Psoas muscle (tissue), 8 donors: ENCODE measurements at places on chromosomes 16 and 17.
A peak's percentile ranks its signal among the peaks of the same experiment; 100 is the strongest.

DNA sequence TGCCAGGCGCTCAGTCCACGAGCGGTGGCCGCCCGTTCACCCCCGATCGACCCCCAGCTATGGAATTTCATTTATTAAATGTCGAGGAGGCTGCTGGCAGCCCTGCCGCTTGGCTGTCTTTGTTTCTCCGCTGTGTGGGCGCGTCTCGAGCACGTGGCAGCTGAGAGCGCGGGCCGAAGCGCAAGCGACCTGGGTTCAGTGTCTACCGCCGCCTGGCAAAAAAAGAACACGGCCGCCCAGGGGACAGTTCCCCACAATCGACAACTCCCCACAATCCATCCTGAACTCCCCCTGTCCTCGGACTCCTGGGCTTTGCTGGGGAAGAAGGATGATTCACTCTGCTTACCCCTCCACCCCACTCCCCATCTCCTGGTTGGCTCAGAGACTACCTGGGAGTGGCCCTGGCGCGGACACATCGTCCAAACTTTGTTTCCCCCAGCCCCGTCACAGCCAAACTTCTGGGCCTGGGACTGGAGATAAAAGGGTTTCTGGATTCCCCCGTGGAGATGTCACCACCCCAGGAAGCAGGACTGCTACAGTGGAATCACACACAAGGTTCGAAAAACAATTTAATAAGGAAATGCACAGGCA lies 1.7 kb upstream of the ANKRD13B start:
- DNase-seq, result peak; percentile 75

DNA sequence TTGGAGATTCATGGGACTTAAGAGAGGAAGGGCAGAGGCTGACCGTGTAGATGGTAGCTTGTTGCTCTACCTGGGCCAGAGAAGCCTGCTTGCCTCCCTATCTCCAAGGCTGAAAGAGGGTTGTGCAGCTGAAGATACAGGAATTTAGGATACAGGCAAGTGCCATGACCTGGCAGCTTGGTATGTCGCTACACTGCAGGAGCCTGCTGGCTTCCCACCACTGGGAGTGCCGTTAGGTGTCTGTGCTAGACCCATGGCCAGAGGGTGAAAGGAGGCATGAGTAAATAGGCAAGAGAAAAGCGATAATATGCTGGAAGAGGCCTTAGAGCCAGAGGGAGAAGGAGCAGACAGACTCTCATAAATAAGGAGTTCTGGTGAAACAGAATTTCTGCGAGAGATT lies 10.6 kb downstream of the NAA60 start:
- DNase-seq, result no peak

DNA sequence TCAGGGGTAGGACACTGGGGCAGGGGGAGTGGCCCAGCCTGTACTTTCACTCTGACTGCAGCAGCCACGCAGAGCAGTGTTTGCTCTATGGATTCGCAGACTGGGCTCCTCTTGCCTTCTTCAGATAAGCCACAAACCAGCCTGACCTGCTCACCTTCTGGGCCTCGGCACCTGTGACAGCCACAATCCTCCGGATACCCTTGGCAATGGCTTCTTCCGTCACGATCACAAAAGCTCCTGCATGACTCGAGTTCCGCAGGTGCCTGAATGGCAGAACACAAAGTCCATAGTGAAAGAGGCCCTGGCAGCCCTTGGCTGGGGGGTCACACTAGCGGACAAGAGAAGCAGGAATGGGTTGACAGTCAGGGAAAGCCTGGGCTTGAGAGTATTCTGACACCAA lies 3.8 kb upstream of the EXOSC6 start:
- DNase-seq, result no peak

GRCh38 chr16:72833969-72834368 lies 214.0 kb downstream of the ZFHX3 start:
- no peak for DNase-seq

- peak; percentile 69 for DNase-seq
Measured at GRCh38 chr17:82246365-82247181, 17.7 kb downstream of the SLC16A3 start.

DNA sequence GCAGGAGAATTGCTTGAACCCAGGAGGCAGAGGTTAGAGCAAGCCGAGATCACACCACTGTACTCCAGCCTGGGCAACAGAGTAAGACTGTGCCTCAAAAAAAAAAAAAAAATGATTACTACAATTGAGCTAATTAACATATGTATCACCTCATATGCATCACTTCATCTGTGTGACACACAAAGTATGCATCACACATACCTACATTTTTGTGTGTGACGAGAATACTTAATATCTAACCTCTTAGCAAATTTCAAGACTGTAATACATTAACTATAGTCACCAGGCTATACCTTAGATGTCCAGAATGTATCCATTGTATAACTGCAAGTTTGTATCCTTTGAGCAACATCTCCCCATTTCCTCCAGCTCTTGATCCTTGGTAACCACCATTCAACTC lies 214.2 kb upstream of the MON1B start:
- DNase-seq, result no peak

DNA sequence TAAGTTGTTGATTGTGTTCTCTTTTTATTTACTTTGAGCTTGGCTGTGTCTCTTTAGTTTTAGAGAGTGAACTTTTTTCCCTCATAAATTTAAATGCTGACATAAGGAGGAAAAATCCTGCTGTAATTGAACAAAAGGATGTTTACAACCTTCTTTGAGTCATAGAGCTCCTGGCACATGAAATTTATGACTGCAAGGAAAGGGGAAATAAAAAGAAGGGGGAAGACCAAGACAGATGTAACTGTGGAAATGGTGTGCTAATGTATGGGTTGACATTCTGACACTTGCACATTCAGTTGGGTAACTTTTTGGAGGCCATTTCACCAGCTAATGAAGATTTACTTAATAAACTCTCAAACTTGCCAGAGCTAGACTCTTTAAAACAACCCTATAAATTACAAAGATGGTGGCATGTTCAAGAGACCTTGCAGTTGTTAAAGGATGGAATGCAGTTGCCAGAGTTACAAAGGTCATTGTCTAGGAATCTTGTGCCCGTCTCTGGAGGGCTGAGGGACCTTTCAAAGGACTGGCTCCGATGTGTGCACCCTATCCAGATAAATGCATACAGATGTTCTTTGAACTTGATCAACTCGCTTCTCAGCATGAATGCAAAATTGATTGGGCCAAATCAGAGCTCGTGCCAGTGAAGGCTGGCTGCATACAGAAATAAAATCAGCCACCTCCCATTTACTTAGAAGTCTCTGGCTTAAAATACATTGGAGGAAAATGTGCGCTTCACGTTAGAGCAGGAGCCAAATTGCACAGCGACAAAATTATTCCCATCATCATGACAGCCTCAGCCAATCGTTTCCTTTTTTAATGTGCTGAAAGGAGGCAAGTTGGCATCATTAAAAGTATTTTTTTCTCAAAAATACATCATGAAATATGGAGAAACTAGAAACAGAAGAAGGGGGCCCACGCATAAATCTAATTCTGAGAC lies 289.0 kb upstream of the XYLT1 start:
- no peak for DNase-seq

DNA sequence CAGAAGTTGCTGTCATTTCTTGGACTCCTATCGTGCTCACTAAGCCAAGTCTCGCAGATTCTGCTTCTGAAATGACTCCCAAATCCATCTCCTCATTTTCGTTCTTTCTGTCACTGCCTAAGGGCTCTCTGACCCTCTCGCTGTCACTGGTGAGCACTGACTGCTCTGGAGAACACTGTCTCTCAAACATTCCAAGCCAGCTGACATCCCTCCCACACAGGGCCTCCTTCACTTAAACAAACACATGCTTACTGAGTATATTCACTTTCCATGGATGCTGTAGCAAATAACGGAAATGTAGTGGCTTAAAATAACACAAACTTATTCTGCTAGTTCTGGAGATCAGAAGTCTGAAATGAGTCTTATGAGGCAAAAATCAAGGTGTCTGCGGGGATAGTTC lies 18.8 kb downstream of the CACNG1 start:
- no peak for DNase-seq

GRCh38 chr17:18381158-18381952 lies 3.8 kb downstream of the EVPLL start:
- DNase-seq, result no peak

DNA sequence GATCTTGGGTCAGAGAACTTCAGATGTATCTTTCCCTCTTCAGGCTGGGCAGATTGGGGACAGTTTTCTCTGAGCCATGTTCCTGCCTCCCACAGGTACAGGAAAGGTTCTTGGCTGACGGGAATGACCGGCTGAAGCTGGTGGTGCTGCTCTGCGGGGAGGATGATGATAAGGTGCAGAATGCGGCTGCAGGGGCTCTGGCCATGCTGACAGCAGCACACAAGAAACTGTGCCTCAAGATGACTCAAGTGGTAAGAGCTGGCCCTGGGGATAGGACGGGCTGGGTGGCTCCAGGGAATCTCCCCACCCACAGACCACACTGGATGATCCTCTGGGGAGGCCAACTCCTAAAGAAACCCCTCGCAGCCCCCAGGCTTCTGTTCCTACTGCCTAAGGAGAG lies 10.9 kb downstream of the SLC35G3 start:
- DNase-seq, result no peak

DNA sequence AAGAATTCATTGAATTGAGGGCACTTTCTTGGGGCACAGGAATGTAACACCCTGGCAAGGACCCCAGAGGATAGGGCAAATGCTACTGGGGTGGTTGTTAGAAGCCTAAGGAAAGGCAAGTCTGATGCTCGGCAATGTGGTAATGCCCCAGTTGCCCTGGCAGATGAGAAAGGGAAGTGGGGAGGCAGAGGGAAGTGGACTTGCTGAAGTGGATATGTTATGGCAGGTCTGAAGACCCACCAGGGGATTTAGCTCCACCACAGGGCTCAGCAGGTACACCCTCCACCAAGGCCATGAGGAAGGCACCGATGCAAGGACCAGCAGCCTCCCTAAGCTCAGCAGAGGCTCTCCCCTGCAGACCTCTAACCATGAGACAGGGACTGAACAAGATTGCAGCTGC lies 184.8 kb downstream of the IRX5 start:
- DNase-seq, result no peak

DNA sequence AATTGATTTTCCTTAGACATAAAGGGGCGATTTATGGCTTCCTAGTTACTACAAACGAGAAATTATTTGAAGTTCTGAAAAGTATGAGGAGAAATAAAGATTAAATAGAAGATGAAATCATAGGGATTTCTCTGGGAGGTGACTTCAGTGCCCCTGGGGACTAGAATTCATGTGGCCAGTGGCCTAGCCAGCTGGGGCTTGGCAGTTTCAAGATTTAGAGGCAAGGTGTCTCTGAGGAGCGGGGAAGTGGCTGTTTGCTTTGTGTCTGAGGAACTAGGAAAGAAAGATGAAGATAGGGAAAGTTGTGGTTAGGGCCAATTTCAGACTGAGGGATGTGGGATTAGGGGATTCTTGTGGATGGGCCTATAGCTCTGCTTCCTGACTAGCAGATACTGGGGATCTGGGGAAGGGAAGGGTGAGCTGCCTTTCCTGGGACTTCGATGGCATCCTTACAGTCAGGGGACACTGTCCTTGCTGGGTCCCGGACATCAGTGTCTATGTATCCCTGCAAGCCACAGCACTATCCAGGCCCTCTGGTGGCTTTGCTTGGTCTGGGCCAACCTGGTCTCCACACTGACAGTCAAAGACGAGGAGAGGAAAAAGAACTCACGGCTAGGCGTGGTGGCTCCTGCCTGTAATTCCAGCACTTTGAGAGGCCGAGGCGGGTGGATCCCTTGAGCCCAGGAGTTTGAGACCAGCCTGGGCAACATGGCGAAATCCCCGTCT lies 22.4 kb upstream of the MEOX1 start:
- no peak for DNase-seq

GRCh38 chr17:7992516-7992915 lies 9.9 kb upstream of the GUCY2D start:
- no peak for DNase-seq

GRCh38 chr17:6661464-6661848 lies 9.9 kb downstream of the C17orf100 start:
- DNase-seq, result no peak

DNA sequence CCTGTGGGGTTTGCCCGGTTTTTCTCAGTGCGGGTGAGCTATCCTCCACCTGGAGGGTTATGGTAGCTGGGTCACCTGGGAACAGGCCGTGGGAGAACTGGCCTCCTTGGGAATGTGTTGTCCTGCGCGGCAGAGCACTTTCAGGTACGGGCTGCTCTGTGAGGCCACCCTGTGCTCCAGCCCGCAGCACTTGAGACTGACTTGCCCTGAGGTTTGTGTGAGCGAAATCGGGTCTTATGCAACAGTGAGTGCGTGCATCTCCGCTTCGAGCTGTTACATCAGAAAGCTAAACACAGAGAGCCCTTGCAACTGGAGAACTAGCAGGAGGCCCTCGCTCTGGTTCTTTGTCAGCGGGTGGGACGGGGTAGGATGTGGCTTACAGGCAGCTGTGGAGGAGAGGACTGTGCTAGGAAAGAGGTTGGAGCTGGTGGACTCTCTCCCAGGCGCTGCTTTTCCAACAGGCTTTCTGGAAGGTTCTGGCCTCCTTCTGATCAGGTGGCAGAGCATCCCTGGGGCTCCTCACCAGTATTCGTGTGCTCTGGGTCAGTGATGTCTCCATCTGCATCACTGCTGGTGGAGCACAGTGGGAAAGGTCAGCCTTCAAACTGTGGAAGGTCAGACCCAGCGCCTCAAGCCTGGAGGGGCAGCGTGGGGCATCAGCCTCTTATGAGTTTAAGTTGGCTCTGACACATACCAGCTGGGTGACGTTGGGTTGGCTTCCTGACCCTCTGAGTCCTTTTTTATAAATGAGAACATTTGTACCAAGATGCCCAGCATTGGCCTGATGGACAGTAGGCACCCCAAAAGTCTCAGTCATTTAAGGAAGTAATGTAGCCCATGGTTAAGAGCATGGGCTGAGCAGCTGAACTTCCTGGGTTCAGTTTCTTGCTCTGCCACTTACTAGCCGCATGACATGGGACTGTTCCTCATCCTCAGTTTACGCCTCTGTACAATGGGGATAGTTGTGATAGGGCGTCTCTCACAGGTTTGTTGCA lies 76.3 kb downstream of the KSR1 start:
- DNase-seq, result no peak

- DNase-seq, result no peak
Measured at GRCh38 chr16:67040166-67040565, 11.2 kb downstream of the CBFB start.

DNA sequence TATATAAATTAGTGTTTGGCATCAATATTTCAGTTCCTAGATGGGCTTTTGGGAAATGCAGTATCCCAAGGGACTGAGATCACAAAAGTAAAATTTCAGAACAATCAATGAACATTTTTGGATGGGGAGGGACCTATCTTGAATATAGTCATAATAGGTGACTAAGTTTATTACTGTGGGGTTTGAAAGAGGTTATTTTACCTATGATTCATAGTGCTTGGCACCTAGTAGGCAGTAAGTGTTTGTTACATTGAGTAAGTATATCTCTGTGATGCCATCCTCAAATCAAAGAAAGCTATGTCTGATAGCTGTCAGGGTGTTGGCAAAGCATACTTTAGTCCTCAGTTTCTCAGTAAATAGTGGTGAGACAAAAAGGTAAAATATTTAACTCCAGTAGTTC lies 36.9 kb downstream of the ZNF207 start:
- DNase-seq, result no peak

- no peak for DNase-seq
Measured at GRCh38 chr16:67995423-67995822, 3.9 kb downstream of the DPEP2 start.

- no peak for DNase-seq
Measured at GRCh38 chr16:83706394-83706793, 101.4 kb upstream of the HSBP1 start.

GRCh38 chr16:48394355-48394703 lies 9.1 kb upstream of the SIAH1 start:
- no peak for DNase-seq
